ENCODE measurements at places on chromosomes 4 and X.

GRCh38 chrX:21865436-21865835 is 9.6 kb downstream of the YY2 start:
- DNase-seq: no peak

GRCh38 chr4:76803522-76803921 is 94.4 kb downstream of the SOWAHB start:
- no peak for DNase-seq

DNA sequence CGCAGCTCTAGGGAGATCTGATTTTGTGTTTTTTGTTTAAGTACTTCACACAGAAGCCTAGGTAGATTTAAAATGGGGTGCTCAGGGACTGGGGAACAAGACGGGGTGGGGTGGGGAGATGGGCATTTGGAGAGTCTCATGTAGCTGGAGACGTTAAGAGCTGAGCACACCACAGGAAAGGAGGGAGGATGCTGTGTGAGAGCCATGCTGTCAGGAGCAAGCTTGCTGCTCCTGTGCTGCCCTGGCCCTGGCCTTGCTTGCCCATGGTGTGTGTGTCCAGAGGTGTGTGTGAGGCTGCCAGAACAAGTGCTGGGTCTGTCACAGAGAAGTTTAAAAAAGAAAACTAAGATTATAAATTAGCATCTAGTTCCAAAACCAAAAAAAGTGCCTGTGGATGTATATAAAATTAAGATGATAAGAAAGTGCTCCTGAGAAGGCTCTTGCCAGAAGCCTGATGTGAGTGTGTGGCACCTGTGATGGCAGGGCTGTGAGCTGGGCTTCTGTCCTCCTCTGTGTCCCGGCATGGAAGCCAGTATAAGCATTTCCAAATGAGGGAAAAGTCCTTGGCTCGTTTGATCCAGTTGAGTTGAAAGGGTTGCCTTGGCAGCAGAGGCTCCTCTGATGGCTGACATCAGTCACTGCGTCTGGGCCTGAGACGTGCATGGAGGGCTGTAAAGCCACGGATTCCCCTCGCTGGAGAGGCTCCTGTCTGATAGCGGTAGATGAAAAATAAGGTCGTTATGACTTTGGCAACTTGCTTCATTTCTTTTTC is 63.5 kb downstream of the NELFA start:
- no peak for DNase-seq

GRCh38 chr4:87856816-87857215 is 24.0 kb downstream of the MEPE start:
- no peak for DNase-seq

GRCh38 chr4:3112609-3113469 is 38.4 kb downstream of the HTT start:
- DNase-seq: no peak

GRCh38 chrX:133698298-133698697 is 283.0 kb upstream of the GPC4 start:
- DNase-seq: no peak

- DNase-seq: no peak
Observed at GRCh38 chr4:17170131-17170530, 271.7 kb upstream of the LDB2 start.

GRCh38 chrX:111124418-111124817 is 28.4 kb downstream of the PAK3 start:
- DNase-seq: no peak

DNA sequence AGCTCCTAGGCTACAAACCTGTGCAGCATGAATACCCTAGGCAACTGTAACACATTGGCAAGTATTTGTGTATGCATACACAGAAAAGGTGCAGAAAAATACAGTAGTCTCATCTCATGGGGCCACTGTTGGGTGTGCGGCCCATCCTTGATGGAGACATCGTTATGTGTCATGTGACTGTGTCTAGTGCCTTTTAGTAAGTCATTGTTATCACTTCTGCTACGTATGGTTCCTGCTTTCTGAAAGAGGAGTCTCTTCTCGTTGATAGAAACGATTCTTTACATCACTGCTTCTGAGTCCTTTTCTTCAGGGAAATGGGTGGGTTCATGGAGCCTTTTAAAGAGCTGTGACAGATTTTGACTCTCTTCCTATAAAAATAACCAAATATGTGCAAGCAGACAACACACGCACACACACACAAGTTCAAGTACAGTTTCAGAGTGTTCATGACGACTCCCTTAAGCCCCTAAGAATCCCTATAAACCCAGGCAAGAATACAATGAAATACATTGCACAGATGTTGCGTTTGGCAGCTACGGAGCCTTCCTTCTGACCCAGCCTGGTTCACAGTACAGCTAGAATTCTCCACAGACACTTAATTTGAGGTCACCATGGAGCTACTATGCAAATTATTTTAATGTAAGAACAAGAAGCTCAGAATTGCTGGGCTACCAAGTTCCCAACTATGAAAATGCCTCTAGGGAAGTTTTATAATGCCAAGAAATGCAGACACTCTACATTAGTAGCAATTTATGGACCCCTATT is 10.2 kb upstream of the STK32B start:
- DNase-seq: no peak

DNA sequence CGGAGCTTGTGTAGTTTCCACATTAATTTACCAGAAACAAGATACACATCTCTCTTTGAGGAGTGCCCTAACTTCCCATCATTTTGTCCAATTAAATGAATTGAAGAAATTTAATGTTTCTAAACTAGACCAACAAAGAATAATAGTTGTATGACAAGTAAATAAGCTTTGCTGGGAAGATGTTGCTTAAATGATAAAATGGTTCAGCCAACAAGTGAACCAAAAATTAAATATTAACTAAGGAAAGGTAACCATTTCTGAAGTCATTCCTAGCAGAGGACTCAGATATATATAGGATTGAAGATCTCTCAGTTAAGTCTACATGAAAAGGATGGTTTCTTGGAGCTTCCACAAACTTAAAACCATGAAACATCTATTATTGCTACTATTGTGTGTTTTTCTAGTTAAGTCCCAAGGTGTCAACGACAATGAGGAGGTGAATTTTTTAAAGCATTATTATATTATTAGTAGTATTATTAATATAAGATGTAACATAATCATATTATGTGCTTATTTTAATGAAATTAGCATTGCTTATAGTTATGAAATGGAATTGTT is at the start of gene FGB:
TSS of gene FGB (plus strand) at position 315 of the 558 bp plus-strand sequence. CDS start at position 323, 8 bp downstream.
- DNase-seq: no peak

- DNase-seq: no peak
Observed at GRCh38 chr4:88054229-88054628, 46.8 kb downstream of the PKD2 start.

- DNase-seq: no peak
Observed at GRCh38 chr4:104206784-104207183, 287.9 kb downstream of the CXXC4 start.

GRCh38 chr4:162401021-162401420 is 237.2 kb upstream of the FSTL5 start:
- no peak for DNase-seq

DNA sequence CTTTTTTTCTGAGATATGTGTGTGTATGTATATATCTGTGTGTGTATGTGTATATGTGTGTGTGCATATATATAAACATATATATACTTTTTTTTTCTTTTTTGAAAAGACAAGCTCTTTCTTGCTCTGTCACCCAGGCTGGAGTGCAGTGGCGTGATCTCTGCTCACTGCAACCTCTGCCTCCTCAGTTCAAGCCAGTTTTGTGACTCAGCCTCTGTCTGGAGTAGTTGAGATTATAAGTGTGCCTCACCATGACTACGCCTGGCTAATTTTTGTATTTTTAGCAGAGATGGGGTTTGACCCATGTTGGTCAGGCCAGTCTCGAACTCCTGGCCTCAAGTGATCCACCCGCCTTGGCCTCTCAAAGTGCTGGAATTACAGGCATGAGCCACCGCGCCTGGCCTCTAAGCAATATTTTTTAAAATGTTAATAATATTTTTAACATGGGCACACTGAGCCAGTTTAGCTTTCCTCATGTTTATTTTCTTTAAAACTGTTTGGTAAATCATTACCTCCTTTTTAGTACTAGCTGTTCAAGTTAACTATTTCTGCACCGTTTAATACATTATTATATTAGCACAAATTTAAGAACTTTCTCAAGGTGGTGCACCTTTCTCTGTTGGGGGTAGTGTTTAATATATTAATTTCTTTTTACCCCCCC is 33.3 kb downstream of the BBS12 start:
- no peak for DNase-seq

- no peak for DNase-seq
Observed at GRCh38 chrX:29488919-29489318, 726.4 kb upstream of the MAGEB2 start.

GRCh38 chr4:36325926-36326325 is 44.5 kb downstream of the DTHD1 start:
- DNase-seq: no peak

DNA sequence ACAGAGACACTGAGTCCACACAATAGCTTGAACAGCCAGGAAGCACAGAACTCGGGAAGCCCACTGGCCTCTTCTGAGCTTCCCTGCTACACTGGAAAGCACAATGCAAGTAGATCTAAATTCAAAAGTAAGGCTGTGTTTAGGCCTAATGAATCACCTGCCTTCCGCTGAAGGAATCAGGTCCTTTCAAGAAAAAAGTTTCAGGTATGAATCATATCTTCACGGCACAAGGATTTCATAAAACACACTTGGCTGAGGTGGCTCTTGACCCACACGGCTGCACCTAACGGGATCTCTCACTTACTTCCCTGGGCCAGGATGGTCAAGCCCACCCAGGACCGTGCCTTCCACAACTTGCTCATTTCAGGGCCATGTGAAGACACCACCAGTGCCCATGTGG is 59.3 kb downstream of the IRF2 start:
- DNase-seq: no peak

DNA sequence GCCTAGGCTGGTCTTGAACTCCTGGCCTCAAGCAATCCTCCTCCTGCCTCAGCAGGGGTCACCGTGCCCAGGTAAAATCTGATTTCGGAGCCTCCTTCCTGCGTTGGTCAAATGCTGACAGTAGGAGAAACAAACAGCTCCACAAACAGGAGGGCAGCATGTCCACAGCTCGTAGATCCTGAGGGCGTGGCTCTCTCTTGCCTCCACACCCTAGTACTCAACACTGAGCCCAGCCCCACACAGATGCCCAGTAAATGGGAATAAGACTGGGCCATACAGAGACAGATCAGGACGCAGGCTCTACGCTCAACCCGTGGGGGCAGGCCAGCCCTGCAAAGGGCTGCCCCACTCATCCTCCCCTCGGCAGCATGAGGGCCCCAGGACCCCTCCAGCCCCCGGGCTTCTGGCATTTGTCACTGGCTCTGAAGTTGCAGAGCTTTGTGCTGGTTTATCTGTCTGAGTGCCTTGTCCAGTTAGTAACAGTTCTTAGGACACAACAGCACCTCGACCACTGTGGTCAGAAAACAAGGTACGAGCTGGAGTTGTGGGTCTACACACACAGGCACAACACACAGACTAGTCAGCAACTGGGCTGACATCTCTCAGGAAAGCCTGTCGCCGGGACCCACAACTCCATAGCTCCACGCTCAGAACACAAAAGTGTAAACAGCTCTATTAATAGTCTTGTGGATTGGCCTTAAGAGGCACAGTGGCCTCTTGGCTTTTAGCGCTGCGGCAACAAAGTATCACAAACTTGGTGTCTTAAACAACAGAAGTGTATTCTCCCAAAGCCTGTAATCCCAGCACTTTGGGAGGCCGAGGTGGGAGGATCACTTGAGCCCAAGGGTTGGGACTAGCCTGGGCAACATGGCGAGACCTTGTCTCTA is 5.2 kb downstream of the TNIP2 start:
- no peak for DNase-seq

DNA sequence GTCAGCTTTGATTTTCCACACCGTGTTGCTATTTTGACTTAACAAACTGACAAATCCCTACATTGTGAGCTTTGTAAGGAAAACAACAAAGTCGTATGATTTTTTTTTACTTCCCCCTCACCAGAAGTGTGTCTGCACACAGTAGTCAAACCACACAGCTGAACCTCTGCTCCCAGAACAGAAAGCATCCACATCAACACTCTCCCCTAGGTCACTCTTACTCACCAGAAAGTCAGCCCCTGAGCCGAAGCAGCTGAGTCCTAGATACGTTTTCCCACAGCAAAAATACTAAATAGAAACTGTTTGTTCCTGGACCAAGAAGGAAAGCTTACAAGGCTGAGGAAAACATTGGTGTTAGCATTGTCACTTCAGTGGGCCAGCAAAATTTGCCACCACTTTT is 305.7 kb downstream of the DHX15 start:
- no peak for DNase-seq

DNA sequence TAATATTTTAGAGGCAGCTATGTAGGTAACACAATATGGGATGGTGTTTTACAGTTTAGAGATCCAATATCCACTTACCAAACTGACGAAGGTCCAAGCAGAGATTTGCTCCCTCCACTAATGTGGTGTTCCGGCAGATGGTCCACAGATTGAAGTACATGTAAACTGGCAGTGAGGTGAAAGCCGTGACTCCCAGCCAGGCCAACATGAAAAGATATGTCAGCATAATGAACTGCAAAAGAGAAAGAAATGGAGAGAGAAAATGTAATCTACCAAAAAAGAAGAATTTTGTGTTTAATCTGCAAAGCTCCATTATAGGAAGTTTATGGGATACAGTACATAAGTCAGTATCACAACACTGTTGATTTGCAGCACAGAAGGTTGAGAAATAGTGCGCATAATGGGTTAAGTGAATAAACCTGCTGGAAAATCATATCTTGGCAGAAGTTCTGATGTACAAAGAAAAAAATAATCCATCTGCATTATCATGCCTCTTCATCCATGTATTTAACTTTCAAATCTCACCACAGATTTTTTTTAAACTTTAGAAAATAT is 160.2 kb downstream of the GPM6A start:
- DNase-seq: no peak

DNA sequence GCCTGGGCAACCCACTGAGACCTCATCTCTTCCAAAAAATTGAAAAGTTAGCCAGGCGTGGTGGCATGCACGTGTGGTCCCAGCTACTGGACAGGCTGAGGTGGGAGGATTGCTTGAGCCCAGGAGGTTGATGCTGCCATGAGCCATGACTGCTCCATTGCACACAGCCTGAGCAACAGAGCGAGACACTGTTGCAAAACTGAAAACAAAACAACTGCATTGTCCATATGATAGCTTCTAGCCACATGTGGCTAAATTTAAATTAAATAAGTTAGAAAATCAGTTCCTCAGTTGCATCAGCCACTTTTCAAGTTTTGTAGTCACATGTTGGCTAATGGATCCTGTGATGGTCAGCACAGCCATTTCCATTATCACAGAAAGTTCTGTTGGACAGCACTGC is 67.9 kb downstream of the GAB1 start:
- no peak for DNase-seq

DNA sequence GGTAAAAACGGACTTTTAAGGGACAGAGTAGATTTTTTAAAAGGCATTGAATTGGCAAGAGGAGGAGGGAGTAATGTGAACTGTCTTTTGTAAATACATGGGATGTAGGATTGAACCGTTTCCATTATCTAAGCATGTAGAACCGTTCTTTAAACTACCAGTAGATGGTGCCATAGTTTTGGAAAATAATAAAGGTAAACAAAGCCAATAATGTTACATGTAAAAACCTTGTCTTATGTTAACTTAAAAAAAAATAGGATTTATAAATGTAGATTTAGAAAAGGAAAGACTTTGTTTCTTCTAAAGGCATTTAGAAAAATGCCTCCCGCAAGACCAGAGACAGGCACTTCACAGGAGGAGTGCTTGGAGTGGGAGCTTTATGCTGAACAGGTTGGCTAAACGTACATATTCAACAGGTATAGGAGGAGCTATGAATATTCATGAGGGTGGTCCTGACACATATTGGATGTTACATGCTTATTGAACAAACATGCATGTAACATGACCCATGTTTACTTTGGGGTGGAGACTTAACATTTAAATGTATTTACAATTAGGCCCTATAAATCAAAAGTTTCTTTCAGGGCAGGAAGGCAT is 45.5 kb upstream of the FAM241A start:
- no peak for DNase-seq

Data from D721Med (cell line).